Anterior cingulate cortex (tissue), 58 donors: ENCODE measurements at places on chromosomes 13 and 19.

DNA sequence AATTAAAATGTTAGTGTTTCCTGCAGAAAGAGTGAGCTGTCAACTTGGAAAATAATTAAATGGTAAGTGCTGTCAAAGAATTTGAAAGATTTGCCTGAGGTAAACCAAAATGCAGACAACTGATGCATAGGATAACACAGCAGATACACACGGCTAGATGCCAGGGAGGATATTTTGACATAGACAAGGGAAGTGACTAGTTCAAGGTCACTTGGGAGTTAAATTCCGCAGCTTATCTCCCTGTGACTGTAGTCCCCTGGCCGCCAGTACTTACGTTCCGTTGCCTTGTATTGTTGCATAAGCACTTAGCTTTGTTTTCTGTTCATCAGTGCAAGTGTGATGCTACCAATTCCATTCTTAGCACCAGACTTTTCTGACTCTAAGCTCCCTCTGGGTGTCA lies 247.3 kb upstream of the MAB21L1 start:
- no peak for DNase-seq

GRCh38 chr13:54445453-54445852 lies 1416.8 kb downstream of the OLFM4 start:
- DNase-seq, result no peak

GRCh38 chr13:112836940-112837339 lies 132.1 kb upstream of the MCF2L start:
- DNase-seq, result no peak

GRCh38 chr19:29576046-29576606 lies 30.0 kb upstream of the POP4 start:
- DNase-seq, result peak; percentile 28

- no peak for DNase-seq
Measured at GRCh38 chr13:108561149-108561548, 68.3 kb upstream of the MYO16 start.

DNA sequence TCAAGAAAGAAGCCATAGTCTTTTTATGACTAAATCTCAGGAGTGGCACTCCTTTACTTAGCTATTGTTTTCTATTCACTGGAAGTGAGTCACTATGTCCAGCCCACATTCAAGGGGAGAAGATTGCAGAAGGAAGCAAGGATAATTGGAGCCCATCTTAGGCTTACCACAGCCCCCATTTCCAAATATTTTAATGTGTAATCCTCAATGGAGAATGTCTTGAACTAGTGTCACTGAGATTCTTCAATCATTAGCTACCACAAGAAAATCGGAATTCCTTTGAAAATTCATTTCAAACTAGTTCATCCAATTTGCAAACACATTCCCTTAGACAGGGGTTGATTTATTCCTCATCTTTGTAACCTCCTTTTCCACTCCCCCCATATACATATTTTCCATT lies 84.7 kb downstream of the DLEU7 start:
- DNase-seq, result no peak

- no peak for DNase-seq
Measured at GRCh38 chr13:97285221-97285955, 63.3 kb downstream of the MBNL2 start.

GRCh38 chr19:48363500-48363809 lies 285 bp downstream of the TMEM143 start:
- DNase-seq, result no peak

DNA sequence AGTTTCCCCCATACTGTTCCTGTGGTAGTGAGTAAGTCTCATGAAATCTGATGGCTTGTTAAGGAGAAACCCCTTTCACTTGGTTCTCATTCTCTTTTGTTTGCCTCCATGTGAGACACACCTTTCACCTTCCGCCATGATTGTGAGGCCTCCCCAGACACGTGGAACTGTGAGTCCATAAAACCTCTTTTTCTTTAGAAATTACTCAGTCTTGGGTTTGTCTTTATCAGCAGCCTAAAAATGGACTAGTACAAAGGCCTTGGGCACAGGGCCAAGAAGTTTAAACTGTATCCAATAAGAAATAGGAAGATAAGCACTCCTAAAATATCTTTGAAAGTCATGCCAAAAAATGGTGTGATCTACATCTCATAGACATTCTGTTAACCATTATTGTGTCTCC lies 176.9 kb downstream of the TBC1D4 start:
- DNase-seq, result no peak

GRCh38 chr13:106569233-106570095 lies 1.5 kb upstream of the ARGLU1 start:
- DNase-seq, result no peak

DNA sequence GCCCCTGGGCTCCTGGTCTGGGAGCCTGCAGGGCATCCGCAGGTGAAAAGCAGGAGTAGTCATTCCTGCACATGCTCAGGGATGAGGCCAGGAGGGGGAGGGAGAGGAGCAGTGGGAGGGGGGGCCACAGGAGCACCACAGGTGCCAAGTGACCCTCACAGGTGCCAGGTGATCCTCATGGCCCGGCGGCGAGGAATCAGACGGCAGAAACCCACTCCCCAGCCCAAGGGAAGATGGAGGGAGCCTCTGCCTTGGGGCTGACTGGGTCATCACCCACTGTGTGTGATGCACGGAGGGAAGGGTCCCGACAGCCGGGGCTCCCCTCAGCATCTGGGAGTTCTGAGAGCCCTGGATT lies 27.4 kb downstream of the SH3GL1 start:
- no peak for DNase-seq
